ENCODE measurements at places on chromosomes 11 and 22. TPM values are rescaled to one million over a fixed set of nuclear protein-coding genes. Genes with fewer than 3 reads are reported as not detected.

The C11orf86 gene
- not detected for polyA plus RNA-seq

The CSF2RB gene
- polyA plus RNA-seq = 0.77 TPM

The CNTF gene
- not detected for polyA plus RNA-seq

The MMP3 gene
- not detected for polyA plus RNA-seq

The RCOR2 gene
- not detected for polyA plus RNA-seq

The MEI1 gene
- 122 TPM for polyA plus RNA-seq

GRCh38 chr22:28112548-28113043 is 193.5 kb upstream of the PITPNB start:
- no peak overlapping the region for H3K27ac ChIP-seq
- H3K27me3 ChIP-seq = peaks cover 2% of the 10 kb centered on the region
- DNase-seq = no peak
- H3K36me3 ChIP-seq = no peaks in the 10 kb centered on the region
- no peak overlapping the region for H3K4me3 ChIP-seq

GRCh38 chr11:60934124-60934789 is 10.0 kb downstream of the TMEM132A start:
- no peak overlapping the region for H3K4me3 ChIP-seq
- no peak for DNase-seq
- H3K27me3 ChIP-seq = peaks cover 5% of the 10 kb centered on the region
- no peaks in the 10 kb centered on the region for H3K4me1 ChIP-seq

- peaks cover 47% of the 10 kb centered on the region for H3K36me3 ChIP-seq
- no peaks in the 10 kb centered on the region for H3K27me3 ChIP-seq
- no peak for DNase-seq
- H3K27ac ChIP-seq = no peak overlapping the region
- H3K4me1 ChIP-seq = peaks cover 9% of the 10 kb centered on the region
- H3K4me3 ChIP-seq = no peak overlapping the region
Measured at GRCh38 chr11:28296426-28296825, 188.2 kb downstream of the METTL15 start.

- H3K27ac ChIP-seq = no peak overlapping the region
- no peak overlapping the region for H3K4me3 ChIP-seq
- no peaks in the 10 kb centered on the region for H3K36me3 ChIP-seq
- H3K4me1 ChIP-seq = no peaks in the 10 kb centered on the region
- peaks cover 6% of the 10 kb centered on the region for H3K27me3 ChIP-seq
- DNase-seq = no peak
Measured at GRCh38 chr11:2409126-2409525, 8.6 kb downstream of the TSSC4 start.

GRCh38 chr22:38863531-38864131 is 8.4 kb downstream of the CBX6 start:
- H3K36me3 ChIP-seq = no peaks in the 10 kb centered on the region
- DNase-seq = no peak
- H3K27ac ChIP-seq = no peak overlapping the region
- no peak overlapping the region for H3K4me3 ChIP-seq
- peaks cover 13% of the 10 kb centered on the region for H3K4me1 ChIP-seq
- peaks cover 3% of the 10 kb centered on the region for H3K27me3 ChIP-seq

- peaks cover 9% of the 10 kb centered on the region for H3K4me1 ChIP-seq
- DNase-seq = peak; percentile 56
- peak overlapping the region; percentile 35 for H3K27ac ChIP-seq
- peaks cover 8% of the 10 kb centered on the region for H3K36me3 ChIP-seq
Measured at GRCh38 chr22:17742527-17742902, 31.8 kb downstream of the BID start.

- no peak for DNase-seq
- peaks cover 16% of the 10 kb centered on the region for H3K4me1 ChIP-seq
- H3K4me3 ChIP-seq = no peak overlapping the region
- no peaks in the 10 kb centered on the region for H3K36me3 ChIP-seq
- H3K27me3 ChIP-seq = peaks cover 1% of the 10 kb centered on the region
Measured at GRCh38 chr11:68012843-68013610, 2.9 kb downstream of the ALDH3B1 start.

- no peaks in the 10 kb centered on the region for H3K36me3 ChIP-seq
- DNase-seq = no peak
- no peak overlapping the region for H3K27ac ChIP-seq
- H3K4me1 ChIP-seq = no peaks in the 10 kb centered on the region
- H3K4me3 ChIP-seq = no peak overlapping the region
- peaks cover 3% of the 10 kb centered on the region for H3K27me3 ChIP-seq
Measured at GRCh38 chr11:12981676-12982522, 27.2 kb upstream of the RASSF10 start.

DNA sequence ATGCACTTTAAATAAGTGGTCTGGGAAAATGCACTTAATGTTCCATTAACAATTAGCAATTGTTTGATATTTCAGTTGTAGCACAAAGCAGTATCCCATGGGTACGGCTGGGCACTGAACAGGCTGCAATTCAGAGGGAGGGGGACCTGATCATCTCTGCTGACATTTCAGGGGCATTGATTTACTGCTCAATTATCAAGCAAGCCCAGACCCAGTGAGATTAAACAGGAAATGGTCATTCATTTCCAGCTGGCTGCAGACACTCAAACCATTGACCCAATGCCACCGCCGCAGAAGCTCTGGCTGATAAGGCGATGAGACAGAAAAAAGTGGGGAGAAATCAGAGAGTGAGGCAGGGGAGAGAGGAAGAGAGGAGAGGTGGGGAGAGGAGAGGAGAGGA is 1.2 kb downstream of the GPR83 start:
- no peak overlapping the region for H3K27ac ChIP-seq
- peaks cover 7% of the 10 kb centered on the region for H3K4me1 ChIP-seq
